H9 (cell line): ENCODE measurements at places on chromosomes 12 and 14. TPM values are rescaled to one million over a fixed set of nuclear protein-coding genes. Genes with fewer than 3 reads are reported as not detected.

The PRH1 gene
- 14.9 and 15.8 TPM in 2 replicates for total RNA-seq

The DHRS2 gene
- 0.66 and 0.77 TPM in 2 replicates for total RNA-seq

DNA sequence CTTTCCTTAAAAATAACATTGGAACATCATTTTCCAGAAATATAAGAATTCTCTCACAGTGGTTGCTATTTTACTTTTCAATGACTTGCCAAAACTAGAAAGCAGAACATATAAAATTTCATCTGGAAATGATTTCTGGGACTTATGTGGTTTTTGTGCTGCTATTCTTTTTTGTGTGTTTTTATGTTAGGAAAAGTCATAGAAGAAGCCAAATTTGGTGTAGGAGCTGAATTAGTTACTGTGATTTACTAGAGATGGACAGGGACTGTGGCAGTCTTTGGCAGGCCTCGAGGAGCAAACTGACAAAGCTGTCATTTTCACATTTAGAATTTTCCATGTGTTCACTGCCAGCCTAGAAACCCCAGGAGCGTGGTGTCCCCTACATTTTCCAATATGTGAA lies 38.3 kb upstream of the LDHB start:
- no peak overlapping the region for H3K27ac ChIP-seq
- DNase-seq = no peak
- H3K27me3 ChIP-seq = no peaks in the 10 kb centered on the region

DNA sequence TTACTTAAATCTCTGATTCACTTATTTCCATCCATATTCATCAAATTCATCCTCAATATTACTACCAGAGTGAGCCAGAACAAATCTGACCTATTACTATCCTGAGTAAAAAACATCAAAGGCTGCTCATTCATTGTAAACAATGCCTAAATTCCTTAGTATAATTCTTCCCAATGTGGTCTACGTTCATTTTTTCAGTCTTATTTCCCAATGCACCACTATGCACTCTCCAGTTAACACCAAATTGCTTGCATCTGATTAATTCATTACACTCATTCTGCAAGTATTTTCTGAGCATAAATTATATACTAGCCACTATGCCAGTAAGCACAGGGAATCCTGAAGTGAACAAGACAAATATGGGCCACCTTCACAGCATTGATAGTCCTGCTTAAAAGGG lies 110.0 kb downstream of the EPS8 start:
- no peak overlapping the region for H3K27ac ChIP-seq
- no peaks in the 10 kb centered on the region for H3K27me3 ChIP-seq

DNA sequence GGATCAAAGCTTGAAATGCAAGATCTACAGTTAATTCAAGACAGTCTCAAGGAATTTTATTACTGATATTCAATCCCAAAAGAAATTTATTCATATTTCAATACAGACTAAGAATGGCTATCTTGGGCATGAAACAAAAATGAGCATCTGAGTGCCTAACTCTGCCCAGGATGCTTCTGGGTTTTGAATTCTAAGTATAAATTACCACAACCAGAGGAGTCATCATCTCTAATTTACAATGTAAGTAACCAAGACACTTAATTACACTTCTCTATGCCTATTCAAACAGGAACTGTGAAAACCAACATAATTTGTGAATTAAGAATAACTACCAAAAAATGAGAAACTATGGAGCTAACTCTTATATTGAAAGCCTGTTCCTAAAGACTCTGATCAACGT lies 14.1 kb downstream of the OSBPL8 start:
- no peak overlapping the region for H3K27ac ChIP-seq
- H3K36me3 ChIP-seq = no peaks in the 10 kb centered on the region
- no peak overlapping the region for H3K4me3 ChIP-seq
